Stimulated activated naive CD8-positive, alpha-beta T cell treated with anti-CD3 and anti-CD28 coated beads, Interleukin-15, Interleukin-2, amounts not matched to agents 100 U/mL and 50 U/mL, for 24 hours (primary cell): ENCODE measurements at places on chromosomes 6 and 20.
A peak's percentile ranks its signal among the peaks of the same experiment; 100 is the strongest.

- DNase-seq, result peak; percentile 51
Observed at GRCh38 chr6:37731888-37732287, 34.2 kb upstream of the MDGA1 start.

GRCh38 chr6:24666641-24667377 is at the start of the genes ACOT13 and TDP2:
Gene ACOT13, plus strand, starts transcription at chr6:24667077. Its CDS starts 187 bp downstream, at chr6:24667264.
Gene TDP2, minus strand, starts transcription at chr6:24666899. Its CDS starts 37 bp downstream, at chr6:24666862.
- peak; percentile 95 for DNase-seq

DNA sequence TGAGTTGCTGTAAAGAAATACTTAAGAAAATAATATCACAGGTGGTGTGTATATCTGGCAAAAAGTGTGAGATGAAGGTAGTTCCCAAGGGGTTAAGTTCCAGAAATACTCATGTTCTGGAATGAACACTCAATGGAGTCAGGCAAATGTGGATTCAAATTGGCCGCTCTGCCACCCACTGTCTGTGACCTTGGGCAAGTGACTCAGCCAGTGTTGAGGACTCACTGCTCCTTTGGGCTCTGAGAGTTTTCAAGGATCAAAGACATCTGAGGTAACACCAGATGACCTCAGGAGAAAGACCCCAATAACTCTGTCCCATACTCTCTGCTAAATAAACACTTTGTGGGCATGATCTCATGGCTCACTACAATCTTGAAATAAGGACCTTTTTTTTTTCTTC is 59.2 kb upstream of the EYA2 start:
- no peak for DNase-seq

GRCh38 chr6:2579804-2580570 is 170.7 kb downstream of the MYLK4 start:
- no peak for DNase-seq

DNA sequence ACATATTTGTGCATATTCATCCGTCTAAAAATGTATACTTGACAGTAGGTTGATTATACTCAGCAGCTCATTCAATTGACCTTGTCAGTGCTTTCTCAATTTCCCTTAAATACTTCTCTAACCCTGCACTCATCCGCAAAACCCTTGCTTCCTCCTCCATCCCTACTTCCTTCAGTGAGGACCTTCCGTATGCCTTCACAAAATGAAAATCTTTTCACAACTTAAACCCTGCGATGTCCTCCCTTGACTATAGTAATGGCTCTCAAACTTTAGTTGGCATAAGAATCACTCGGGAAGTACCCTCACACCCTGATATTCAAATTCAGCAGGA is 5.2 kb downstream of the MBOAT1 start:
- no peak for DNase-seq

DNA sequence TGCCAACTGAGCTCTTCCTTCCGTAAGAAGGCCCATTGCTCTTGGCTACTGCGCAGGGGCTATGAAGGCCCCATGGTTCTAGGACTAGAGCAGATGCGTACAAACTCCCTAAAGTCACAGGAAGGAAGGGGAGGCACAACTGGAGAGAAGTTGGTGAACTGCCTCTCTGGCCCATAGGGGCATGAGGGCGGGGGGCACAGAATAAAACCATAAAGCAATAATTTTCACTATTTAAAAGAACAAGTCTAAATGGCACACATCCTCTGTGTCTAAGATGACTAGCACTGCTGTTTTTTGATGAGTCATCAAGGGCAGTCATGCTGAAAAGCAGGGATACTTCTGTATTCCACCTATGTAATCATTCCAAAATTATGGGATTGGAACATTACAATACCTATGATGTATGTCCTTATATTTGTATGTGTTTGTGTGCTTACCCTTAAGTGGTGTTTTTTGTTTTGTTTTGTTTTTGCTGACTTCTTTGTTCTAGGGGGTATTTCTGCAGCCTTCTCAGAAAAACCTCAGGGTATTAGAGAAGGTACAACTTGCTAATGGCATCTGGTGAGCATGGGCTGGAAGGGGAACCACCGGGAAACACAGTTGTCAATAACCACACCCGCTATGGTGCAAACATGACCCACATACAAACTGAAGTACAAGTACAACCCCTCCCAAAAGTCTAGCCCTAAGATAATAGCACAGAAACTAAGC is 36.9 kb downstream of the B4GALT5 start:
- peak; percentile 25 for DNase-seq

- no peak for DNase-seq
Observed at GRCh38 chr6:14964556-14965270, 281.2 kb upstream of the JARID2 start.

DNA sequence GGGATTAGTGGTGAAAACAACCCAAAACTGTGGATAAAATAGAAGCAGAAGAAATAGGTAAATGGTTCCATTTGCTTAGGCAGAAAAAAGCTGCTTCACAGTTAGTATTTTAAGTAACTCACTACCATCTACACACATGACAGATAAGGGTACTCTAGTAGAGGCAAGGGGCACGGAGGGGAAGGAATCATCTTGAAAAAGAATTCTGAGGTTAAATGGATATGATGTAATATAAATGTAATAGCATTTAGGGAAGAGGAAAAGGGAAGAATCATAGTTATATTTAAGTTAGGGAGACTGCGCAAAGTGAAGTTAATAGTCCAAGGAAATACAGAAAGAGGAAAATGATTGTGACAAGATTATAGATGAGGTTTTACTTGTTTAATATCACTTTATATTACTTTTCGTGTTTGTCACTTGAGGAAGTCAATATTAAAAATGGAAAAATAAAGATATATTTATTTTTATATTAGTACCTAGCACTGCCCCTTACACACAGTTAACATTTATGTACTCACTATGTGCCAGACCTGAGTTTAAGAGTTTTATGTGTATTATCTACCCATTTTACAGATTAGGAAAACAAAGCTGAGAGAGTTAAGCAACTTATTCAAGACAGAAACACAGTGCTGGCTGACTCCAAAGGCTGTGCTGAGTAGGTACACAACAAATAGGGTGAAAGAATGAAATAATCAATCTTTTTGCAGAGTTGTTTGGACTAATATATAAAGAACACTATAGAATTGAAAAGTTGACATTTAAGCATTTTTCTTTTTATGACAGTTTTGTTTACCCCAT is 128.1 kb downstream of the REV3L start:
- no peak for DNase-seq
